ENCODE measurements at places on chromosomes 7 and 10.

- DNase-seq, result no peak
Measured at GRCh38 chr10:3955955-3956617, 171.1 kb upstream of the KLF6 start.

GRCh38 chr10:118002581-118002980, 44.2 kb downstream of the RAB11FIP2 start:
- DNase-seq, result no peak

GRCh38 chr10:23343591-23344240, 881 bp downstream of the C10orf67 start:
- no peak for DNase-seq

GRCh38 chr10:88288320-88289059, 294.6 kb downstream of the RNLS start:
- DNase-seq, result no peak

DNA sequence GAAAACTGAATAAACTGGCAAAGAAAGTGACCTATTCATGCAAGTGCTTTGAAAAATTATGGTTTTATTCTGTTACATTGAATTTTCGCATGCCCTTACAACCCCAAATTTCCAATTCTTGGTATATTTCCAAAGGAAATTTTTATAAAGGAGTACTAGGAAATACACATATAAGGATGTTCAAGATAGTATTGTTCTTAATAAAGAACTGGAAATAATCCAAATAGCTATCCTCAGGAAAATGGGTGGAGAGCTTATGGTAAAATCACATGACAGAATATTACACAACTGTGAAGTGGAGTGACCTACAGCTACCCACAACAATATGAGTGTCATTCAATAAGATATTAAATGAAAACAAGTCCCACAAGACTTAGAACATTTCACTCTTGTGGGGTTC, 138.9 kb upstream of the BMPER start:
- no peak for DNase-seq

DNA sequence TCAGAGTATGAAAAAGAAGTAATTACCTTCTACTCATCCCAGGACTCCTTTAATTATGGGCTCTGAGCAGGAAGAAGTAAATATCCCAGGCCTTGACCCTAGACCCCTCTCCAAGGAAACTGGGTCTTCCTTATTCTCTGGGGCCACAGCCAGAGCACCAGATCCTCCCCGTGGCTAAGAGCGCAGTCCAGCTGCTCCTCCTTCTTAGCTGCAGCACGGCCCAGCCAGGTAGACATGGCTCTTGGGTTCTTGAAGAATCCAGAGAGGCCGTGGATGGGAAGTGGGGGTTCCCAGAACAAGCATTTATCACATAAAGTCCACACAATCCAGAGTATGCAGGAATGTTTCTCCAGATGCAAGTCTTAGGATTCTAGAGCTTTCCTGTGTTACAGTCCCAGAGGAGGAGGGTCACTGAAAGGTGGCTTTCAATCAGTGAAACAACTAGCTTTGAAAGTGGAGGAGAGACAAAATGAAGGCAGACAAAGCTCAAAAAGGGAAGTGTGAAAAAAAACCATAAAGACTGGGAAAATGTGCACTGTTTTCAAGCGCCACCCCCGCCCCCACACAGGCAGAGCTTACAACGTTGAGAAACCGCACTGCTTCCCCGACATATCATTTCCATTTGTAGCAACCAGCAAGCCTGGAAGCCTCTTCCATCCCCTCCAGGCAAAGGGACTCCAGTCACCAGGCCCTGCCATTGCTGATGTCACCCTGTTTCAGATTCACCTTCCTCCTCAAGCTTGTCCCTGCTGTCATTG, 396.5 kb upstream of the MKI67 start:
- DNase-seq, result no peak

DNA sequence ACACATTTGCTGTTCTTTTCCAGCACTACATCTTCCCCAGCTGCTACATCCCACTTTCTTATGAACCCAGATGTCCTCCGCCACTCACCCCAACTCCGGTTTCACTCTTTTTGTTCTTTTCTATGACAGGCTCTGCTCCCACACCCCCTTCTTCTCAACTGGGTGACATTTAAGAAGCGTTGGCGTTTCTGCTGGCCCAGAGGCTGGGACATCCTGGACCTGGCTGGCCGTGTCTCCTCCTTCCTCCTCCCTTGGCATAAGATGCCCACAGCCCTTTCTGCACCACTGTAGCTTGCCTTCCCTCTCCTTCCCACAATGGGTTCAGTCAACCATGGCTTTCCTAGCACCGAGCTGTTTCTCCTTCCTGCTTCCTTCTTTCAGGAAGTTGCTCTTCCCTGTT, 9.4 kb upstream of the CALML5 start:
- no peak for DNase-seq

DNA sequence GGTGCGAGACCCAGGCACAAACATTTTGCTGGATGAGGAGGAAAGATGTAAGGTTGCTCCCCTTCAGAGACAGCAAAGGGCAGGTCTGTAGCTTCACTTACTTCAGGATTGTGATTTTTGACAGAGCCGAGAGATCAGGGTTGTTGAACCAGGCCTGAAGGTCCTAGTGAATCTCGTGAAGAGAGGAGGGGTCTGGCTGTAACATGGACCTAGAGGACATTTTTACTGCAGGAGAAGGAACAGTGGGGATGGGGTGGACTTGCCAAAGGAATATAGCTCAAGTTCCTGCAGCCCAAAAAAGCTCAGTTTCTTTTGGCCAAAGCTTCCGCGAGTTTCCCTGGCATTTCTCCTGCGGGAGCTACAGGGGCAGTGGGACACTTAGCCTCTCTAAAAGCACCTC, 976 bp upstream of the EGFR start:
- DNase-seq, result no peak

DNA sequence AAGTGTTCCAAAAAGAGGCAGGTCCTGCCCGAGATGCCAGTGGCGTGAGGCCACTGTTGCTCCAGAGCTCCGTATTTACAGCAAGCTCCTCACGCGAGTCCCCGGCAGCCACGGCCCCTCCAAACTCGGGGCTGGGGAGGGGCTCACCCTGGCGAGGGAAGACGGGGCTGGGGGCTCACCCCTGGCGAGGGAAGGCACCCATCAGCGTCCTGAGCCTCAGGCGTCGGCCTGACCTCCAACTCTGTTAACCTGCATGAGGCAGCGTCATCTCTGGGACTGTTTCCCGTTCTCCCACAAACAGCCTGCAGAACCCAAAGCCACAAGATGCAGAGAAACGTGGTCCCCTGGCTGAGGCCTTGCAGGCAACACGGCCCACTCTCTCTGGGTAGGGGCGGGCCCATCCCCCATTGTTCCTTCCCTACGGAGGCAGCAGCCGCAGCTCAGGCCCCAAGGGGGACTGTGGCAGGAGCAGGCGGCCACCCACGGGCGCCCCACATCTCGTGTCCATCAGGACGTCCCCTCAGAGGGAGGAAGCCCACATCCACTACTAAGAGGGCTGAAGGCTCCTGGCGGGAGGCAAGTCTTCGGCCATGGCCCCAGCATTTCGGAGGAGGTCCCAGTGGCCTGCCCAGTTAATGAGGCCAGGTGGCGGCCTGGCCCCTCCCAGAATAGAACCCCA, 4.2 kb upstream of the ADGRA1 start:
- DNase-seq, result no peak

- no peak for DNase-seq
Measured at GRCh38 chr7:98958968-98959367, 80.6 kb downstream of the TRRAP start.

DNA sequence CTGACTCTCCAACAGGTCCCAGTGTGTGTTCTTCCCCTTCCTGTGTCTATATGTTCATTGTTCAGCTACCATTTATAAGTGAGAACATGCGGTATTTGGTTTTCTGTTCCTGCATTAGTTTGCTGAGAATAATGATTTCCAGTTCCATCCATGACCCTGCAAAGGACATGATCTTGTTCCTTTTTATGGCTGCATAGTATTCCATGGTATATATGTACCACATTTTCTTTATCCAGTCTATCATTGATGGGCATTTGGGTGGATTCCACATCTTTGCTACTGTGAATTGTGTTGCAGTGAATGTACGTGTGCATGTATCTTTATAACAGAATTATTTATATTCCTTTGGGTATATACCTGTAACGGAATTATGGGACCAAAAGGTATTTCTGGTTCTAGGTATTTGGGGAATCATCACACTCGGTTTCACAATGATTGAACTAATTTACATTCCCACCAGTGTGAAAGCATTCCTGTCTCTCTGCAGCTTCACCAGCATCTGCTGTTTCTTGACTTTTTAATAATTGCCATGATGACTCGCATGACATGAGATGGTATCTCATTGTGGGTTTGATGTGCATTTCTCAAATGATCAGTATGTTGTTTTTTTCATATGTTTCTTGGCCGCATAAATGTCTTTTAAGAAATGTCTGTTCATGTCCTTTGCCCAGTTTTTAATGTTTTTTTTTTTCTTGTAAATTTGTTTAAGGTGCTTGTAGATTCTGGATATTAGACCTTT, 60.2 kb downstream of the LSMEM1 start:
- DNase-seq, result no peak

DNA sequence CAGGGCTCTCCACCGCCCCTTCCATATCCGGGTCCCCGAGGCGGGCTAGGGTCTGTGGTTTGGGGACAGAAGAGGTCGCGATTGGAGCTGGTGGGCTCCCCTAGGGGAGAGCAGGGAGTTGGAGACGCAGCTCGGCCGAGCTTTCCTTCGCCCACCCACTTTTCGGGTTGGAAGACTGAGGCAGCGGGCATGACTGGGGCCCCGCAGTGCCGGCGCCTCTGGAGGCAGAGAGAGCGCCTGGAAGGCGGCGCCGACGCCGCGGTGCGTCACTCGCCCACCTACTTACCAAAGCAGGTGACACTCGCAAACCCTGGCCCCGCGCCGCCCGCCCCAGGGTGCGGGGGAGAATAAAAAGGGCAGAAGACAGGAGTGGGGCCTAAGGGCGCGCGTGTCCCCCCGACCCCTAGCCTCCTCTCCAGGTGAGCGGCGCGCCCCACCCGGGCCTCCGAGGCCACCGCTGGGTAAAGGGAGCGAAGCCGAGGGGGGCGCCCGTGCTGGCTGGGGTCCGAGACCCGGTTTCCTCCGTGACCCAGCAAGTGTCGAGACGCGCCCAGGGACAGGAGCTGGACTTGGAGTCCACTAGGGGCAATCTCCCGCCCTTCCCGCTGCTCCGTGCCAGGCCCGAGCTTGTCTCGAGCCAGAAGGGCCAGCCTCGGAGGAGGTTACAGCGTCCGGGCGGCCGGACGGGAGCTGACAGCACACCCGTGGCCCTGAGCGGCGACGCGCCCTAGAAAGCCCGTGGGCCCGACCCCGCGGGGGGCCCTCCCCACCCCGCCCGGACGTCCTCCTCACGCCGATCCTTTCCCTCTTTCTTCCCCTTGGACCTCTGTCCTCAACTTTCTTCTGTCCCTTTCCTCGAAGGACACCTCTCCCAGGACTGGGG, 34.4 kb upstream of the GRID1 start:
- no peak for DNase-seq

- DNase-seq, result no peak
Measured at GRCh38 chr7:106124186-106124585, 12.1 kb upstream of the SYPL1 start.

GRCh38 chr10:24382979-24383663, 174.2 kb downstream of the KIAA1217 start:
- DNase-seq, result no peak

GRCh38 chr10:1544209-1544673, 193.1 kb downstream of the ADARB2 start:
- no peak for DNase-seq

GRCh38 chr10:77186936-77187335, 450.7 kb downstream of the KCNMA1 start:
- no peak for DNase-seq

- DNase-seq, result no peak
Measured at GRCh38 chr7:135102372-135102771, 45.5 kb upstream of the TMEM140 start.

Data from SK-N-MC (cell line).